ENCODE measurements at places on chromosomes 2 and 18. TPM values are rescaled to one million over a fixed set of nuclear protein-coding genes. Genes with fewer than 3 reads are reported as not detected.
A peak's percentile ranks its signal among the peaks of the same experiment; 100 is the strongest.

The GPR35 gene
- total RNA-seq: 4.4 TPM

The AKAIN1 gene
- not detected for total RNA-seq

The DLX1 gene
- not detected for total RNA-seq

The PPM1G gene
- 67.0 TPM for total RNA-seq

The ANKRD36C gene
- 74.0 TPM for total RNA-seq

The SLC16A14 gene
- not detected for total RNA-seq

DNA sequence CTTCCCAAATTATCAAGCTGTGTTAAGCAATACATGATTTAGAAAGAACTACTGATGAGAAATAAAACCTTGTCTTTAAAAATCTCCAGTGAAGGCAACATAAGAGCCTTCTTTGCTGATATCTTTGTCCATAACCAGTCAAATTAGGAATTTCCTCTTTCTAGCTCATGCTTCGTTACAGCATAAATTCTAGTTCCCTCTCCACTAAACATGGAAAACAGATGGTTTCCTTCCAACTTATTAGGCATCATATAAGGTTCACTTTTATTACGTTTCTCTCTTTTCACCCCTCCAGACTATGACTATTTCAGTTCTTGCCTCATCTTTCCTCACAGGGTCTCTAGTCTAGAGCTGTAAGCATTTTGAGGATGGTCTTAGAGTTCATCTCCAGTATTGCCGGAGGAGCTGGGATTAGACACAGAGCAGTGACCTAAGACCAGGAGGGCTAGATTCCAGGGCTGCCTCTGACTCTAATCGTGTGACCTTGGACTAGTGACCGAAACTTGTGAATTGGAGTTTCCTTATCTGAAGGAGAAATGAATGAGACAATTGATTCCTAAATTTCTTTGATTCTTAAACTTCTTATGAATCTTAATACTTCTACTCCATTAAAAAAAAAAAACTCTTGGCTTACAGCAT, 195.5 kb upstream of the APCDD1 start:
- H3K27me3 ChIP-seq: peaks cover 3% of the 10 kb centered on the region
- no peaks in the 10 kb centered on the region for H3K4me1 ChIP-seq
- no peak overlapping the region for H3K27ac ChIP-seq
- ATAC-seq: no peak
- no peak overlapping the region for H3K4me3 ChIP-seq

- no peaks in the 10 kb centered on the region for H3K4me1 ChIP-seq
- no peak for ATAC-seq
- no peak overlapping the region for H3K27ac ChIP-seq
- peaks cover 4% of the 10 kb centered on the region for H3K27me3 ChIP-seq
These were observed 211.9 kb downstream of the MYCN start for GRCh38 chr2:16152071-16152927.

- peak; percentile 82 for ATAC-seq
- H3K4me1 ChIP-seq: no peaks in the 10 kb centered on the region
- H3K36me3 ChIP-seq: peaks cover 46% of the 10 kb centered on the region
- no peak overlapping the region for H3K4me3 ChIP-seq
- no peaks in the 10 kb centered on the region for H3K27me3 ChIP-seq
- H3K27ac ChIP-seq: no peak overlapping the region
These were observed 16.8 kb upstream of the HES6 start for GRCh38 chr2:238256594-238257104.

DNA sequence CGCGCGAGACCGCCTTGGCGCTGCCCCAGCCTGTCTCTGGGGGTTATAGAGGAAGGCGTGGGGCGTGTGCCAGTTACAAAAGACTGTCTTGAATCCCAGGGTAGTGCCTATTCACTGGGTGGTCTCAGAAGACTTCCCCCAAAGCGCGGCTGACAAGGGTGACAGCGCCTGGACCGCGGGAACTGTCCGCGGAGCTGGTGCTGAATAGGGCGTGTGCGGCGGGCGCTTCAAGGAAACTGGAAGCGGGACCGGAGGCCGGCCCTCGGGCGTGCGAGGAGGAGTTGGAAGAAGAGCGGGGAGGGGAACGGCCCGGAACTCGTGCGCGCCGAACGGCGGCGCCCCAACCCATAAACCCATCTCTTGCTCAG, 2.3 kb downstream of the EGR4 start:
- H3K27me3 ChIP-seq: peaks cover 32% of the 10 kb centered on the region
- no peak for ATAC-seq
- H3K27ac ChIP-seq: no peak overlapping the region
- no peaks in the 10 kb centered on the region for H3K4me1 ChIP-seq
- peak overlapping the region; percentile 58 for H3K4me3 ChIP-seq

- no peaks in the 10 kb centered on the region for H3K27me3 ChIP-seq
- no peak overlapping the region for H3K27ac ChIP-seq
- no peak overlapping the region for H3K4me3 ChIP-seq
- H3K4me1 ChIP-seq: peaks cover 8% of the 10 kb centered on the region
- no peak for ATAC-seq
These were observed 9.9 kb upstream of the NPC1 start for GRCh38 chr18:23596183-23596582.

DNA sequence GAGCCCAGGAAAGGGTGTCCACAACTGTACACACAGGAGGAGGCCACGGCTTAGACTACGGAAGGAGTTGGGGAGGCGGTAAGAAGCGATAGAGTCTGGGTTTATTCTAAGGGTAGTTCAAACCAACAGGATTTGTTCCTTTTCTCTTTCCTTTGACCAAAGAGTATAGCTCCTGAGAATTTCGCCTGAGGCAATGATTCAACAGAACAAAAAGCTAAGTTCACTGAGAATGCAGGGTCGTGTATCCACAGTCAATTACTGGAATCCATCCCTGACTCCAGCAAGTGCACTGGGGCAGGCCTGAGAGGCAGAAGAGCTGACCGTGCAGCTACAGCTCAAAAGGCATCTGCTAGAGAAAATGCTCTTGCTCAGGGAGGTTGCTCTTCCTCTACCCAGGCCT, 140.9 kb downstream of the TFCP2L1 start:
- no peaks in the 10 kb centered on the region for H3K4me1 ChIP-seq
- H3K4me3 ChIP-seq: no peak overlapping the region
- peaks cover 3% of the 10 kb centered on the region for H3K27me3 ChIP-seq
- H3K27ac ChIP-seq: no peak overlapping the region
- ATAC-seq: no peak

GRCh38 chr18:24991141-24992060, 360.6 kb downstream of the ZNF521 start:
- H3K4me1 ChIP-seq: no peaks in the 10 kb centered on the region
- no peak for ATAC-seq
- H3K27me3 ChIP-seq: no peaks in the 10 kb centered on the region
- H3K36me3 ChIP-seq: no peaks in the 10 kb centered on the region

DNA sequence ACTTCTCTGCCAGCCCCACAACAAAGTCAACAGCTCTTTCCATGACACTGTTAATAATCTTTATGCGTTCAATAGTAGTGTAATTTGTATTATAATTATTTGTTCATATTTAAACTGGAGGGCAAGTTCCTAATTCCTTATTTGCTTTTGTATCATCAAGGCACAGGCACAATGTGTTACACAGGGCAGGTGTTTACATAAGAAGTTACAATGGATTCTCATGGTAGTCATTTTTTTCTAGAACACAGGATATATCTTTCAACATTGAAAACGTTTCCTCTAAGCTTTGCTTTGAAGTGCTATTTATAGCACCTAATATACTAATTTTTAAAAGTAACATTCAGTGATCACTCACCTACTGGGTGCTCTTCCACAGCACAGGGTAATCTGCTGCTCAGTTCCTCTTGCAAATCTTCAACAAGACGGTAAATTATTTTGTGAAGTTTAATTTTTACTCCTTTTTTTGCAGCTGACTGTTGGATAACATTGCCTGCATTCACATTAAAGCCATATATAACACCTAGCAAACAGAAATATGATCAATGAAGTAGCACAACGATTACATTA, 7.3 kb downstream of the RPS27A start:
- no peak overlapping the region for H3K27ac ChIP-seq
- peaks cover 88% of the 10 kb centered on the region for H3K36me3 ChIP-seq
- ATAC-seq: no peak
- no peak overlapping the region for H3K4me3 ChIP-seq
- H3K4me1 ChIP-seq: no peaks in the 10 kb centered on the region
